ENCODE measurements at places on chromosomes 2 and 18.

GRCh38 chr2:9230051-9230802, 23.6 kb downstream of the ASAP2 start:
- DNase-seq: no peak

DNA sequence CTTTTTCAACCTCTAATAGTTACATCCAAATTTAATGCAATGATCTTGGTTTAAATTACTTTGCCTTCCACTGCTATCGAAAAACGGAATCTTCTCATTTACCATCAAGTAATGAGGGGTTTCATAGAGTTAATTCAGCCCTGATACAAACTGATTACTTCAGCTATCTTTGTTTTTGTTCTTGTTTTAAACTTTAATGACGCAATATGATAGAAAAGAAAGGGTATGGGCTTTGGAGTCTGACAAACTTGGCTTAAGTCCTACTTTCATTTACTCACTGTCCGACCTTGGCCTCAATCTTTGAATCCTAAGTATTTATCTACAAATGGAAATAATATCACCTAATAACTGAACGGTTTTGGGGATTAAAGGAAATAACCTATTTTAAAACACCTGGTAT, 16.1 kb downstream of the ADAM17 start:
- no peak for DNase-seq

DNA sequence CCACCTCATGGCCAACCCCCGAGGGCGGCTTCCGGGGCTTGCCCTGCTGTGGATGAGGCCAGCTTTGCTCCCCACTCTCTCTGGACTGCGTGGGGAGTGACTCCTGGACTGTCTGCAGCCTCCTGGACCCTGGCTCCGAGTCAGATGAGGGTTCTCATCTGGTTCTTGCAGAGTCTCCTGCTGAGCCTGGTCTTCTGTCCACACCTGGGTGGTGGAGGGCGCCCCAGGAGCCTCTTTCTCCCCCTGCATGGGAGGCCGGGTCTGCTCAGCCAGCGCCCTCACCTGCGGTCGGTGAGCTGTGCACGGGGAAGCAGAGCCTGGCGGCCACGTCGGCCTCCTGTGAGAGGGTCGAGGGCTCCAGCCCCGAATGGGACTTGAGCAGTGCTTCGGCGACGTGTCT, 78.3 kb downstream of the RTP5 start:
- no peak for DNase-seq

GRCh38 chr2:31337197-31337596, 77.3 kb downstream of the XDH start:
- no peak for DNase-seq
